HS-5 (cell line): ENCODE measurements at places on chromosomes 5 and 9.
A peak's percentile ranks its signal among the peaks of the same experiment; 100 is the strongest.

DNA sequence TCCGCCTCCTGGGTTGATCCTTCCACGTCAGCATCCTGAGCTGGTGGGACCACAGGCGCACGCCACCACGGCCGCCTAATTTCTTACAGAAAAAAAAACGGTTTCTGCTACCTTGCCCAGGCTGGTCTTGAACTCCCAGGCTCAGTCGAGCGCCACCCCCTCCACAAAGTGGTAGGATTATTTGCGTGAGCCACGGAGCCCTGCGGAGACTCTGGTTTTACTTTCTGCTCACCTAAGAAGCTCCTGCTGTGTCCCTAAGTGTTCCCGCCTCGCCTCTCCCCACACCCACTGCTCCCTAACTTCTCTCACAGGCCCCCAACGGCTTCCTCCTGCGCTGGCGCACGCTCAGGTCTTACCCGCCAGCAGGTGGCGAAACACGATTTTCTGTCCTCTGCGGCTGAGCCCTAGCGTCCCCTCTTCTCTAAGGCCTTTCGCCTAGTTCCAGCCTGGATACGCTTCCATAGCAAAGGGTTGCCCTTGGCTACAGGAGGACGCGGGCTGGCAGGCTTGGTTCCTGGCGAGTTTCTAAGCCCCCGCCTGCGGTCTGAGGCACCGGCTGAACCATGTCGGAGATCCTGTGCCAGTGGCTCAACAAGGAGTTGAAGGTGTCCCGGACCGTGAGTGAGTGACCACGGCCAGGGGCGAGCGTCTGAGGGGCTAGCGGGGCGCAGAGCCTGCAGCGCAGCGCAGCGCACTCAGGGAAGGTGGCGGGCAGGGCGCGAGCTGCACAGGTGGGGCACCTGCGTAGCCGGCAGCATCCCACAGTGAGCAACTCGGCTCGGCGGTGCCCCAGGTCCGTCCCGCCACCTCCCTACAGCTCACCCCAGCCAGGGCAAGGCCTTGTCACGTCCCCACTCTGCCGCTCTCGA lies at the start of gene SPEF2:
Gene SPEF2 (plus strand): TSS at position 429 of the 869 bp plus-strand sequence. CDS start 135 bp downstream, at position 564.
- peak; percentile 88 for DNase-seq

DNA sequence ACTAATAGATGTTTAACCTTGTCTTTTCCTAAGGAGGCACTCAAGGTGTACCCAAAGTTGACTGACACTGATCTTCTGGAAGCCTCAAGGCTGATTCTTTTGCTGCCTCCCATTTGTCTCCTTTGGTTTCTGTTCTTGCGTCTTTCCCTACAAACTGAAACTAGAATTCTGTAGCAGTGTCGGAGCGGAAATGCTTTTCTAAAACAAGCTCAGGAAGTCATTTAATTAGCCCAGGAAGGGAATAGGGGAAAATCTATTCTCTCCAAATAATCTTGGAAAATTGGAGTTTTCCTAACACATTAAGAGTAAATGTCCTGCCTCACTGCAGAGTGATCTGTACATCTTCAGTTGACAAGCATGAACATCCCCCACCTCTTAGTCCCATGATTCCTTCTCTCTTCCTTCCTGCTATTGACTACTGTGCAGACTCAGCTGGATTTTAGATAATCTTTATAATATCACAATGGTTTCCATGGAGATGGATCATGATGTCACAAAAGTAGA lies 182.7 kb downstream of the NR3C1 start:
- DNase-seq, result no peak

DNA sequence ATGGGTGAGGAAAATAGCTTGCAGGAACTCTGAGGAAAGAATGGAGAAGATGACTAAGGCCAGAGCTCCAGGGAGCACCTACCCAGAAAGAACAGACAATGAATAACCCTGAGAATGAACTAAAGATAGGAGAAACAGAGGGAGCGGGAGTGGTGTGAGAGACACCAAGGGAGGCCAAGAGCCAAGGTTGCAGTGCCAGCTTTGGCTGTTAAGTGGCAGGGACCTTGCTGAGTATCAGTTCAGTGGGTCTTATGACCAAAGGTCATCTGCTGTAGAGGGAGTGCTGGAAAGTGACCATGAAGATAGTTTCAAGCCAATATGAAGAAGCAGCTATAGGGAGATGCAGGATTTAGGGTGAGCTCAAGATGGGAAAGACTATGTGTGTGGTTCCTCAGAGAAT lies 16.7 kb downstream of the P4HA2 start:
- DNase-seq, result no peak

DNA sequence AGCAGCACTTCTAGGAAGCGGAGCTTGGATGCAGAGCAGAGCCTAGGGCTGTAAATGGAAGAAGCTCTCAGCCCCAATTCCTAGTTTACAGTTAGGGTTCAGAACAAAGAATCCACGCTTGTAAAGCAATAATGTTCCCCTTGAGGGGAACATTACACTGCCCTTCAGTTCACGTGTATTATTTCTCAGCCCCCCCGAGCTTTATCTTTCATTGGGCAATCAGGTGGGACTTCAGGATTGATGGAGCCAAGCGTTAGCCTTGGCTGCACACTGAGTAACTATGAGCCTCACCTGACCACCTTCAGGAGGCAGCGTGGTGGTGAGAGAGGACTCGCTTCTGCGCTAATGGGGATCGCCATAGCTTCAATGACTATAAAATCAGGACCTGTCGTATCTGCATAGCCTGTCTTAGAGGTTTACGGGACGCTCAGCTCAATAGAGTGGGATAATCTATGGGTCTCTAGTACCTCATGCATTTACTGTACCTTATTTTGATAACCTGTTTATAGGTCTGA lies 157.0 kb upstream of the RASEF start:
- no peak for DNase-seq

DNA sequence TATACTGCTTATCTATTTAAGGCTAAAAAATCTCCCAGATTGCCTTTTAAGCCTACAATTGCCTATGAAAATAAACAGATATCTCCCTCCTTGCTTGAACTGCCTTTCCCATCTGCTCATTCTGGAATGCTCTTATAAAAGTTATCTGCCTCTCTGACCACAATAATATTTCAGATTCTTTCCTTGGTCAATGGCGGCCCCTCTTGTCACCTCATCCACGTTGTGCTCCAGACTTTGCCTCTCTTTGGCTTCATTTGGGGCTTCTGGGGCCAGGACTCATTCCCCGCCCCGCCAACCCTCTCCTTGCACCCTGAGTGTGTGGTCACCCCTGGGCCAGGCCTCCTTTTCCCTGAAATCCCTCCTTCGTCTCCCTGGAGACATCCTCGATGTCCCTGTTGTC lies 110.0 kb upstream of the RPS23 start:
- DNase-seq, result no peak

GRCh38 chr5:129631961-129632360 lies 115.9 kb upstream of the MINAR2 start:
- DNase-seq, result peak; percentile 42

GRCh38 chr5:123142957-123143356 lies 53.9 kb downstream of the PRDM6 start:
- DNase-seq, result no peak

- DNase-seq, result no peak
Measured at GRCh38 chr5:103355579-103355978, 97.0 kb downstream of the MACIR start.

DNA sequence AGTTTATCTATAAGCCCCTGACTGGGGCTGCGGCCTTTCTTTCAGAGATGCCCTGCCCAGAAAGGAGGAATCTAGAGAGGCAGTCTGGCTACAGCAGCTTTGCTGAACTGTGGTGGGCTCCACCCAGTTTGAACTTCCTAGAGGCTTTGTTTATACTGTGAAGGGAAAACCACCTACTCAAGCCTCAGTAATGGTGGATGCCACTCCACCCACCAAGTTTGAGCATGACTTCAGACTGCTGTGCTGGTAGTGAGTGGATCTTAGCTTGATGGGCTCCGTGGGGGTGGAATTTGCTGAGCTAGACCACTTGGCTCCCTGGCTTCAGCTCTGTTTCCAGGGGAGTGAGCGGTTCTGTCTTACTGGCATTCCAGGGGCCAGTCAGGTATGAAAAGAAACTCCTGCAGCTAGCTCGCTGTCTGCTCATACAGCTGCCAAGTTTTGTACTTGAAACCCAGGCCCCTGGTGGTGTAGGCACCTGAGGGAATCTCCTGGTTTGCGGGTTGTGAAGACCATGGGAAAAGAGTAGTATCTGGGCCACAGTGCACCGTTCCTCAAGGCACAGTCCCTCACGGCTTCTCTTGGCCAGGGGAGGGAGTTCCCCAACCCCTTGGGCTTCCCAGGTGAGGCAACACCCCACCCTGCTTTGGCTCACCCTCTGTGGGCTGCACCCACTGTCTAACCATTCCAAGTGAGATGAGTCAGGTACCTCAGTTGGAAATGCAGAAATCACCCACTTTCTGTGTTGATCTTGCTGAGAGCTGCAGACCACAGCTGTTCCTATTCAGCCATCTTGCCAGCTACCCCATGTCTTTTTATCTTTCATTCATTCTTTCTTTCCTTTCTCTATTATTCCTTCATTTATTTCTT lies 211.8 kb upstream of the C9orf72 start:
- no peak for DNase-seq

- DNase-seq, result no peak
Measured at GRCh38 chr5:106262395-106262794, 1408.3 kb downstream of the EFNA5 start.

DNA sequence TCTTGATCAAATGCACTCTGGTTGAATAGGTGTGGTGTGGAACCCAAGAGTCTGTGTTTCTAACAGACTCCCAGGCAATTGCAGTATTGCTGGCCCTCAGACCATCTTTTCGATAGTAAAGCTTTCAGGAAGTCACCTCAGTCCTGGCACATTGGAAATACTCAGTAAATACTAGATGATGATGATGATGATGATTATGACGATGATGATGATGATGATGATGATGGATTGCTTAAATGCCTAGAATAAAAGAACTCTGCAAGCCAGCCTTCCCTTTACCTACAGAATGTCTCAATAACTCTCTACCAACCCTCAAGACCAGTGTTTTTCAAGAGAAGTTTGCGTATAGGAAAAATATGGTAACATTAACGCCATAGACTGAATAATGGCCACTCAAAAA lies 268.0 kb downstream of the DNAH5 start:
- DNase-seq, result no peak

GRCh38 chr5:140287801-140288521 lies 14.9 kb downstream of the PFDN1 start:
- DNase-seq, result no peak

GRCh38 chr9:89609426-89610006 lies 4.7 kb downstream of the GADD45G start:
- DNase-seq, result no peak

- no peak for DNase-seq
Measured at GRCh38 chr9:27563738-27564430, 9.4 kb downstream of the C9orf72 start.

GRCh38 chr9:39587844-39588499 lies 232.5 kb downstream of the SPATA31A1 start:
- no peak for DNase-seq

GRCh38 chr5:54611290-54611951 lies 93.9 kb downstream of the SNX18 start:
- DNase-seq, result no peak
